ENCODE measurements at places on chromosomes 3 and 15. TPM values are rescaled to one million over a fixed set of nuclear protein-coding genes. Genes with fewer than 3 reads are reported as not detected.

PLA2G4F gene
- not detected for total RNA-seq

- H3K27me3 ChIP-seq: peaks cover 19% of the 10 kb centered on the region
- no peak overlapping the region for H3K27ac ChIP-seq
- H3K4me3 ChIP-seq: no peak overlapping the region
- no peak for DNase-seq
- no peaks in the 10 kb centered on the region for H3K36me3 ChIP-seq
Measured at GRCh38 chr3:8621872-8622271, 22.7 kb downstream of the SSUH2 start.

ST3GAL6 gene
- not detected for total RNA-seq

DNA sequence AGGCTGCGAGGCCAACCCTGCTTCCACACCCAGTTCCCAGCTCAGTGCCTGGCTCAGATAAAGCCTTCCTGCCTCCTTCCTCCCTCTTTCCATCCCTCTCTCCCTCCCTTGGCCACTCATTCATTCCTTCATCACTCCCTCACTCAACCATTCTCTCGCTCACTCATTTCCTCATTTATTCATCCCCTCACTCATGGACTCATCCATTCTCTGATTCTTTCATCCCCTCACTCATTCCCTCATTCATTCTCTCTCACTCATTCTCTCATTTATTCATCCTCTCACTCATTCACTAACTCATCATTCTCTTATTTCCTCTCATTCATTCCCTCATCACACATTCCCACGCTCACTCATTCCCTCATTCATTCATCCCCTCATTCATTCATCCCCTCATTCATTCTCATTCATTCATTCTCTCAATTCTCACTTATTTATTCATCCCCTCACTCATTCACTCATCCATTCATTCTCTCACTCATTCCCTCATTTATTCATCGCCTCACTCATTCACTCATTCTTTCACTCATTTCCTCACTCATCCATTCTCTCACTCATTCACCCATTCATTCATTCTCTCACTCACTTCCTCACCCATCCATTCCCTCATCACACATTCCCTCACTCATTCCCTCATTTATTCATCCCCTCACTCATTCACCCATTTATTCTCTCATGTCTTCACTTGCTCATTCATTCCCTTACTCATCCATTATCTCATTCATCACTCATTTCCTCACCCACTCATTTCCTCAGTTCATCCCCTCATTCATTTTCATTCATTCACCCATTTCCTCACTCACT lies 13.2 kb downstream of the ABTB1 start:
- H3K4me1 ChIP-seq: peaks cover 21% of the 10 kb centered on the region
- no peaks in the 10 kb centered on the region for H3K27me3 ChIP-seq
- no peak for DNase-seq
- H3K4me3 ChIP-seq: no peak overlapping the region
- no peak overlapping the region for H3K27ac ChIP-seq

GPR149 gene
- total RNA-seq: not detected

DNA sequence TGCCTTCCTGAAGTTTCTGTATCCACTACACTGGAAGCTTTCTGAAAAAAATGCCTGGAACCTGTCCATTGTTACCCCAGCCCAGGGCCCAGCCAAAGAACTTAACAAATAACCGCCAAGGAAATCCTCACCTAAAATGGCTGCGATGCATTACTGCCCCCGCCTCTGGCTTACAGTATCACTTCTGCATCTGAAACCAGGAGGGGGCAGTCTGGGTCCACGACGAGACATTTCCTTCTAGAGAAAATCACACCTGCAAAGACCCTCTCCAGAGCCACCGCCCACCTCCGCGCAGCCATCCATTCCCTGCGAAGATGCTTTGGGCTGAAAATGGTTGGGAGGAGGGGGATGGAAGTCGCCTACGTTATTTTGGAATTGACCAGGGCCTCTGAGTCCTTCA lies 22.4 kb upstream of the CELF6 start:
- H3K27me3 ChIP-seq: no peaks in the 10 kb centered on the region
- peaks cover 75% of the 10 kb centered on the region for H3K36me3 ChIP-seq
- no peak overlapping the region for H3K27ac ChIP-seq
- peak; percentile 24 for DNase-seq

GRCh38 chr15:48285329-48286214 lies 45.7 kb upstream of the DUT start:
- no peaks in the 10 kb centered on the region for H3K4me1 ChIP-seq
- H3K27me3 ChIP-seq: peaks cover 9% of the 10 kb centered on the region
- DNase-seq: peak; percentile 48

DNA sequence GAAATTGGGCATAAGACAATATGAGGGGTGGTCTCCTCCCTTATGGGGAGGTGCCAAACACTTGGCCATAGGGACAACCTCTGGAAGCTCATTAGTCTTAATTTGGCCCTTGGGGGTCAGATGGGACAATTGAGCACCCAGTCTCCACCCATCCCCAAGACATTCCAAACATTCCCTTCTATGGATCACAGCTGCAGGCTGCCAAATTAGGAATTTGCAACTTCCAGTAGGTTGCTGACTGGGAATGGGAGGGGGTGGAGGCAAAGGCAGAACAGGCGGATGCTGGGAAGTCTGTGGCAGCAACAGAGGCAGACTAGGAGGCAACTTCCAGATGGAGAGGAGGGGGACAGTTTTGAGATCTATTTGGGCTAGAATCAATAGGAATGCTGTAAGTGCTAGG lies 1.4 kb upstream of the PDHB start:
- H3K36me3 ChIP-seq: peaks cover 18% of the 10 kb centered on the region
- no peak for DNase-seq
- no peak overlapping the region for H3K27ac ChIP-seq
- H3K4me3 ChIP-seq: no peak overlapping the region

DGKG gene
- 0.11 TPM for total RNA-seq

- no peak overlapping the region for H3K4me3 ChIP-seq
- H3K4me1 ChIP-seq: no peaks in the 10 kb centered on the region
- H3K27me3 ChIP-seq: peaks cover 5% of the 10 kb centered on the region
- H3K27ac ChIP-seq: no peak overlapping the region
Measured at GRCh38 chr3:37824954-37825328, 36.7 kb upstream of the CTDSPL start.

GRCh38 chr3:161393803-161394202 lies 22.5 kb upstream of the SPTSSB start:
- no peak overlapping the region for H3K27ac ChIP-seq
- no peak overlapping the region for H3K4me3 ChIP-seq
- H3K36me3 ChIP-seq: no peaks in the 10 kb centered on the region
- H3K4me1 ChIP-seq: peaks cover 62% of the 10 kb centered on the region

LPCAT4 gene
- 63.9 TPM for total RNA-seq

GRCh38 chr3:49465270-49466034 lies 4.6 kb upstream of the DAG1 start:
- H3K27me3 ChIP-seq: no peaks in the 10 kb centered on the region
- H3K36me3 ChIP-seq: no peaks in the 10 kb centered on the region
- H3K4me1 ChIP-seq: no peaks in the 10 kb centered on the region
- DNase-seq: no peak

- DNase-seq: no peak
- H3K27me3 ChIP-seq: no peaks in the 10 kb centered on the region
- peaks cover 46% of the 10 kb centered on the region for H3K36me3 ChIP-seq
- H3K4me1 ChIP-seq: peaks cover 33% of the 10 kb centered on the region
Measured at GRCh38 chr3:197249542-197249941, 48.9 kb downstream of the DLG1 start.

- no peak overlapping the region for H3K27ac ChIP-seq
- no peaks in the 10 kb centered on the region for H3K36me3 ChIP-seq
- DNase-seq: no peak
- H3K4me3 ChIP-seq: no peak overlapping the region
Measured at GRCh38 chr3:39323494-39323893, 6.0 kb upstream of the CCR8 start.

DNAH12 gene
- total RNA-seq: 0.65 TPM

- no peak overlapping the region for H3K27ac ChIP-seq
- no peak for DNase-seq
- peaks cover 8% of the 10 kb centered on the region for H3K36me3 ChIP-seq
- no peaks in the 10 kb centered on the region for H3K4me1 ChIP-seq
Measured at GRCh38 chr3:14780927-14781507, 37.7 kb upstream of the FGD5 start.

DNA sequence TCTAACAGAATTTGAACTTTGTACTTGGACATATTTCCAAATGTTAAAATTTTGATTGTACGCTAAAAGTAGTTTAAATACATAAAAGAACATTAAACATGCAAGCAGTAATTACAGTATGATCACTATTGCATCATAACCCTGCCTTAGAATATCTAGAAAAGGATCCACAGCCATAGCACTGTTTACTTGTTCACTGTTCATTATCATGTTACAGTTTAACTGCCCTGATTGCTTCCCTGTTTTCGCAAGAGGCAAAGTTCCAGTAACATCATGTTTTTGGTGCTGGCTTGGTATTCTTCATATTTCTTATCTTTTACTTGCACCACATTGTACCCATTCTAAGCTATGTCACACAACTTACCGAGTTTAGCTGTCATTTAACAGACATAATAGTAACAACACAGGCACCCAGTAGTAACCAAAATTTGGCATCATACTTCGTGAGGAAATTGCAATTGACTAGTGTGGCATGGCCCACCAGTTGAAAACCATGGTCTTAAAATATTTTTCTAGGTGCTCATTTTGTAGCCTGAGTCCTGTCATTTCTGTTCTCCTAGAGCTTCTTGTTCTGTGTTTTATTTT lies 13.3 kb upstream of the TMEM87A start:
- no peak overlapping the region for H3K4me3 ChIP-seq
- H3K27me3 ChIP-seq: no peaks in the 10 kb centered on the region
- H3K4me1 ChIP-seq: no peaks in the 10 kb centered on the region
- no peak for DNase-seq
- peaks cover 73% of the 10 kb centered on the region for H3K36me3 ChIP-seq

C2CD4A gene
- total RNA-seq: not detected
